ENCODE measurements at places on chromosomes 13 and 19. TPM values are rescaled to one million over a fixed set of nuclear protein-coding genes. Genes with fewer than 3 reads are reported as not detected.
A peak's percentile ranks its signal among the peaks of the same experiment; 100 is the strongest.

GRCh38 chr13:48976576-48977285 lies 1.0 kb downstream of the FNDC3A start:
- no peak for DNase-seq

The TBXA2R gene
- 0.69 TPM for polyA plus RNA-seq

The RGS9BP gene
- polyA plus RNA-seq: 0.04 TPM

GRCh38 chr19:39405261-39405957 lies 1.2 kb upstream of the ZFP36 start:
- no peak for DNase-seq

- peak; percentile 74 for DNase-seq
These were observed 40.2 kb downstream of the SMIM24 start for GRCh38 chr19:3440082-3440481.

All from sigmoid colon (tissue), 7 donors.